ENCODE measurements at places on chromosomes 6 and 20.

- peak; percentile 64 for DNase-seq
Measured at GRCh38 chr20:57429580-57430200, 38.5 kb downstream of the RBM38 start.

GRCh38 chr6:159760602-159761057, 1.2 kb upstream of the ACAT2 start:
- DNase-seq, result peak; percentile 77

GRCh38 chr6:20709451-20709850, 175.2 kb downstream of the CDKAL1 start:
- no peak for DNase-seq

GRCh38 chr6:111958534-111958933, 85.3 kb upstream of the FYN start:
- DNase-seq, result no peak

- peak; percentile 56 for DNase-seq
Measured at GRCh38 chr20:44728801-44729443, 13.8 kb downstream of the CCN5 start.

DNA sequence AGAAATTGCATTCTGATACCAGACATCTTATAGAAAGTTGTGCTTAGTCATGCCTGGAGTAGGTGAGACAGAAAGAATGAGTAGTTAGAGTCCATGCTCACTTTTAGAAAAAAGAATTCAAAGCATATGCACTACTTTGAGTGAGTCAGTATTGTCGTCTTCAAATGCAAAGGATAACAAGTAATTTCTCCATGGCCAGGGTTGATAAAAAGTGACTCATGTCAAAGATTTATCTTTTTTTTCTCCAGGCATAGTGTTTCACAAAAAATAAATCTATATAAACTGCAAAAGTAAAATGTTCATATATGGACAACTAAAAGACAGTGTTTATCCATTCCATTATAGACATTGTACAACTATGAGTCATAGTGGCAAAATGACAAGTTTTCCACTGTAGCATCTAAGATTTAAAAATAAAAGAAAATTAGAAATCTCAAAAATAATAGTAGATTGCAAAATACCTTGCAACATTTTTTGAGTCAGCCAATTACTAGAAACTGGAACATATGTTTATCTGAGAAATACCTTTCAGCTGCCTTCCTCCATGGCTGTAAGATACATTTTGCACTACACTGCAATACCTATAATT, 329.6 kb downstream of the GRIK2 start:
- peak; percentile 88 for DNase-seq

- no peak for DNase-seq
Measured at GRCh38 chr6:106885679-106886078, 88.8 kb downstream of the CD24 start.

DNA sequence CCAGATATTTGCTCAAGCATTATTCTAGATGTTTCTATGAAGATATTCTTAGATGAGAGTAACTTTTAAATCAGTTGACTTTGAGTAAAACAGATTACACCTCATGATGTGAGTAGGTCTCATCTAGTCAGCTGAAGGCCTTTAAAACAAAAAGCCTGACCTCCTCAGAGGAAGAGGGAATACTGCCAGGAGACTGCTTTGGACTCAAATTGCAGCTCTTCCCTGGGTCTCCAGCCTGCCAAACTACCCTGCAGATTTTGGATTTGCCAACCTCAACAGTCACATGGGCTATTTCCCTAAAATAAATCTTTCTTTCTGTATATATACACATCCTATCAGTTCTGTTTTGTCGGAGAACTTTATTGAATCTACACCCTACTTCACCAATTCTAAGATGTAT, 182.5 kb upstream of the TENT5A start:
- no peak for DNase-seq

- DNase-seq, result peak; percentile 48
Measured at GRCh38 chr6:75268121-75268987, 16.2 kb downstream of the TMEM30A start.

DNA sequence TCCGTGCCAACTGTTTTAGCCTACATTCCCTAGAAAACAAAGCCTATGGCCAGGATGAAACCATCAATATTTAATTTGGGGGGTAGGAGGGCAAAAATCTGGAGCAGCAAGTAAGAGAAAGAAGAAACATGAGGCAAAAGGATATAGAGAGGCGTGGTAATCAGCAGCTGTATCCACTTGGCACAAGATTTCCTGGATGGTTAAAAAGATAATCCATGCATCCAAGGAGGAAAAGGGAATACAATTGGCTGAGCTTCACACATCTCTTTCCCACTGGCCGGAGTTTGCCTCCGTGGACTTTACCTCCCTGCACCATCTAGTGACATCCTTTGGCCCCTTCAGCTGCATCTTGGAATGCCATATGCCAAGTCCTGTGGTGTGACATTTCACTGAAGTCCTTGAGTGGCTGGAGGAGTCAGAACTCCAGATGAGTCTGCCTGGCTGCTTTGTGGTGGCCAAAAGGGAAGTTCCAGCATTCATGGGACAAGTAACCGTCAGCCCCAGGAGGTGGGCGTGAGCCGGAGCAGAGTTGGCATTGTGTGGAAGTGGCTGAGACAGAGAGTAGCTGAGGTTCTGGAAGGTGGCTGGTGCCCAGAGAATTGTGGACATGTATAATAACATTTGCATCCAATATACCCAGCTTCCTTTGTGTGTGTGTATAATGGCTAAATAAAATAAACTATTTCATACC, 13.7 kb upstream of the TMX4 start:
- DNase-seq, result no peak

DNA sequence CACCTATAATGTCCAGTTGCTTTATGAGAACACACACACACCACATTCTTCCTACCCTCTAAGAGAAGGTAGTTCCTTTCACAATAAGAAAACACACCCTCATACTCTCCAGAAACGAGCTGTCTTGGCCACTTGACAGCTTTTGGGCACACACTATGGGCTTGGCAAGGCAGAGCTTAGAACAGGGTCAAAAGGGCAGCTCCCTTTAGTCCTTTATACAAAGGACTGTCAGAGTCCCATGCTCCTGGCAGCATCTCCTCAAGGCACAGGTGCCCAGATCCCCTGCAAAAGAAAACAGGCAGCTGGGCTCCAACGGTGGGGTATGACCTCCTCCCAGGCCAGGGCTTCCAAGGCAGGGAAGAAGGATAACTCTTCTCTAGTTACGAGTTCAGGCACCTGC, 4.9 kb upstream of the LYRM2 start:
- DNase-seq, result no peak

DNA sequence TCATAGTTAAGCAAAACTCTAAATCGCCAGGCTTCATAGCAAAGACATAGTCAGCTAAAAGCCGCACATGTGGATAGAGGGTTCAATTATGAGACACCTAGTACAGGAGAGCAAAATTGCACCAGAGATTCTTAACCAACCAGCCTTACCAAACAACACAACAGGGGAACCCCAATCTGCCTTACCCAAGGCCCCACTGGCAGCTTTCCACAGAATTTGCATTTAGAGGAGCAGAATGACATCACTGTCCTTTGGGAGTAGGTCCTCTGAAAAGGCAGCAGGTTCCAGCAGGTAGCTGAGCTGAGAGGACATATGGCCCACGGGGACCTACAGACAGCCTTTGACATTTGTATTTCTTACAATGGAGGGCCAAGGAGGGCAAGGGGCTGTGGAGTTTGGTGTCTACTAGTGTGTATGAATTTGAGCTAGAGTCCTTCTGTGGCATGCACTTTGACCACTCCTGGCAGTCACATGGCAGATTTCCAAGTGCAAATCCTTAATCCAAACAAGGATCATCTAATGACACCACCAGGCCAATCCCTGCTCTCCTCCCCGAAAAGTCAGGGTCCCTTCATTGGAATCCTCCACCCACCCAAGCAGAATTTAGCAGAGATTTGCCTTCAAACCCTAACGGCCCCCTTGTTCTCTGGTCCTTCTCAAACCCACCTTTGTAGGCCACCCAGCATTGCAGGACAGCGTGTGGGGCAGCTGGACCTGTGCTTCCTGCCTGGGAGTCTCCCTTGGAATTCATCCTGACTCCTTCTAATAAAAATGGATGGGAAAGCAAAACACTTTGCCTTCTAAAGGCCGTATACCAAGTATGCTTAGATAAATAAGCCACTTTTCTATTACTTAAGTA, 171.2 kb upstream of the SUPT3H start:
- no peak for DNase-seq

DNA sequence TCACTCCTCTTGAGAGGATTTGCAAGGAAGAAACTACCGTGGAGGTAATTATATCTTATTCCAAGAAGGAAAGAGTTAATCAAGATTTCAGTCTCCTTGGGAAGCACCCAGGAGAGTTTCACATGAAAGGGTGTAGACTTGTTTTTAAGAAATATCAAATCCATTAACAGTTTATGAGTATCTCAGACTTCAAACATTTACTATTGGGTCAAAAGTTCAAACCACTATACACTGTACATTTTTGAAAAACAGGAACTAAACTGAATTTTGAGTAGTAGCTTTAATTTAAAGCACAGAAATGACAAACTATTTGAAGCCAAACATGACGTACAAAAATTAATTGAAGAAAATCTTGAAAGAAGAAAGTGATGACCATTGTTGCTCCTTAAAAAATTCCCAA, 164.0 kb downstream of the FOXC1 start:
- no peak for DNase-seq

DNA sequence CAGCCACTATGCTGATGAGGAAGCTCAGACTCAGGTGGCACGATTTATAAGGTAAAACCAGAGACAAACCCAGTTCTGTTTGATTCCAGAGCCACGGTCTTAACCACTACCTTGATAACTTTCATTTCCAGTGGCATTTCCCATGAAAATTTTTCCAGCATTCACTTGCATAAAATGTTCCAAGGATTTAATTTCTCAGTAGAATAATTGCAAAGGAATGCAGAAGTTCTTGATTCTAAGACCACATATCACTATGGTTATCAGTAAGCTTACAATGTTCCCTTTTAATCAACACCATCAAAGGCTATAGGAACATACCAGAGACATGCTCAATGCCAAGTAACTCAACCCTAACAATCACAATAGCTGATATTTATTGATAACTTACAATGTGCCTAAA, 306.0 kb upstream of the HS3ST5 start:
- DNase-seq, result peak; percentile 0

DNA sequence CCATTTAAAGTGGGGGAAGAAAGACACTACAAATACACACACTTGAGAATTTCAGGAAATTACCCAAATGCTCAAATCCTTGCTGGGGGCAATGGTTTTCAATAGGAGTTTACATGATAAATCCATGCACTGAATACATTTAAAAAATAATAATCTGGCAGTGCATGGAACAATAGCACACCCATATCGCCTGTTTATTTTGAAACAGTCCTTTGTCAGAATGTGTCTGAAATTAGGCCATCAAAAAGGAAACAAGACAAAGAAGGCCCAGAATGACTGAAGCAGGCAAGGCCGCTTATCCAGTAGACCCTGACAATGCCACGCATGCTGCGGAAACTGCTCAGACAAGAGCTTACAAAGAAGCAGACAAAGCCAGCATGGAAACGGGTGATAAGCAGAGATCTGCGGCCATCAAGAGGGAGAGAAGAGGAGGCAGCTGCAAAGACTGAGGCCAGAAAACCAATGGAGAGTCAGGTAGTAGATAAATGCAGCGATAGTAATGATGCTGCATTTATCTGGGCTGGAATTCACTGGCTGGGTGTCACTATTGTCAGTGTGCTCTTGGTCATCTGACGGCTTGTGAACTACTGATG, 211.9 kb upstream of the CNR1 start:
- no peak for DNase-seq

- DNase-seq, result no peak
Measured at GRCh38 chr6:98433325-98434056, 400.9 kb upstream of the POU3F2 start.

DNA sequence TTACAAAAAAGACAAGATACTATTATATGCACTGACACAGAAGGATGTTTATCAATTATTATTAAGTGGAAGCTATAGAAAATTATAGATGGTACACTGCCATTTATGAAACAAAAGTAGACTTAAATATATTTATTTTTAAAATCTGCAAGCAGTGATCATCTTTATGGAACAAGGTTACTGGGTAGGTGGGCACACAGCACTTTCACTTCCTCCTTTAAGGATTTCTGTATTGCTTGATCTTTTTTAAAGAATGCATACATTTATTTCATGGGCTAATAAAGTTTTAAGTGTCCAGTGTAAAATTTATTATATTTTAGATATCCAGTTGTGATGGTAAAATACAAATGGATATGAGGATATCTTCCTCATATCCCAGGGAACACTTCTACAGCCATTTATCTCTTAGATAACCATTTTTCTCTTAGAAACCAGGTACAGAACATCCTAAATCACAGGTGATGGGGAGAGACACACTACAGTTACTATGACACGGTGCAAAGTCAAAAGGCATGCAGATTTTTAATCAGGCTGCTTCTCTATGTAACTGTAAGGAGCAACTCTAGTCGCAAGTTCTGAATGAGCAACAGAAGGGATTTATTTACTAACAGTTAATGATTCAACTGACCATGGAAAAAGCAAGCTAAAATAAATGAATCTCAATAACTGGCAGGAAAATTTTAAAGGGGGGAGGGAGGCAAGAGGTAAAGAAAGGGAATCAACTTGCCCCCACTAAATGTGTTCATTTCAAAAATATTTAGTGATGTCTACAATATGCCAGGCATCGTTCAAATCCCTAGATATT, 2.2 kb downstream of the FBXL4 start:
- no peak for DNase-seq

- peak; percentile 56 for DNase-seq
Measured at GRCh38 chr6:120384671-120385070, 949.6 kb downstream of the TBC1D32 start.

- no peak for DNase-seq
Measured at GRCh38 chr6:170268216-170269129, 22.4 kb downstream of the DLL1 start.

GRCh38 chr6:13593103-13593502, 18.7 kb downstream of the SIRT5 start:
- no peak for DNase-seq

DNA sequence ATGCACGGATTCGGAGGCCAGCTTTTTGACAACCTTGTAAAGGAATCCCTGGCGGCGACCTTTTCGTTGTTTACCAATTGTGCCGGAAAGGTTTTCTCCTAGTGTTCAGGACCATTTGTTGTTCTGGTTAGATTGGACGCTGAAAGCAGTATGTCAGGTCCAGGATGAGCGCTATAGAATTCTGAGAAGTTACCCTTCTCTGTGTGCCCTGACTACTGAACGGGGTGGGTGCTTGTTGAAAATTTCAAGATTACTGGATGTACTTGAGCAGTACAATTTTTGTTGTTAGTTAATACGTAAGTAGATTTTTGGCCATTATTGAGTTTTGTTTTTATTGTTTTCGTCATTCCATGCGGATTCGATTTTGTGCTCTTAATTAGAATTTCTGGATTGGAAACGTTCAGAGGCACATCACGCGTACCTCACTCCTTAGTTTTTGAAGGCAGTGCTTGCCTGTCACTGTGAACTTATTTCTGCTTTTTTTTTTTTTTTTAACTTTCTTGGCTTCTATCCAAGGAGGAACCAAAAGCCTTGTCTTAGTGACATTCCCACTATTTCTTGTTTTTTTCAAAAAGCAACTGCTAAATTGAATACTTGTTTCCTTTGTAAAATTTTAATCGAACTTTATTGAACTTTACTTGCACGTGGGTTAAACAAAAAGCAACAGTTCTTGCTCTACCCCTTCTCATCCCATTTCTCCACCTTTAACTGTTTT, 898 bp downstream of the XRN2 start:
- no peak for DNase-seq

GRCh38 chr6:56353860-56354259, 106.5 kb upstream of the COL21A1 start:
- no peak for DNase-seq
